Stimulated activated CD4-positive, alpha-beta T cell treated with anti-CD3 and anti-CD28 coated beads, Interleukin-4, amount 100 ng/mL, for 48 hours (primary cell): ENCODE measurements at places on chromosomes 16 and 17.

- no peak for DNase-seq
Measured at GRCh38 chr17:19755821-19756510, 7.9 kb upstream of the ALDH3A1 start.

DNA sequence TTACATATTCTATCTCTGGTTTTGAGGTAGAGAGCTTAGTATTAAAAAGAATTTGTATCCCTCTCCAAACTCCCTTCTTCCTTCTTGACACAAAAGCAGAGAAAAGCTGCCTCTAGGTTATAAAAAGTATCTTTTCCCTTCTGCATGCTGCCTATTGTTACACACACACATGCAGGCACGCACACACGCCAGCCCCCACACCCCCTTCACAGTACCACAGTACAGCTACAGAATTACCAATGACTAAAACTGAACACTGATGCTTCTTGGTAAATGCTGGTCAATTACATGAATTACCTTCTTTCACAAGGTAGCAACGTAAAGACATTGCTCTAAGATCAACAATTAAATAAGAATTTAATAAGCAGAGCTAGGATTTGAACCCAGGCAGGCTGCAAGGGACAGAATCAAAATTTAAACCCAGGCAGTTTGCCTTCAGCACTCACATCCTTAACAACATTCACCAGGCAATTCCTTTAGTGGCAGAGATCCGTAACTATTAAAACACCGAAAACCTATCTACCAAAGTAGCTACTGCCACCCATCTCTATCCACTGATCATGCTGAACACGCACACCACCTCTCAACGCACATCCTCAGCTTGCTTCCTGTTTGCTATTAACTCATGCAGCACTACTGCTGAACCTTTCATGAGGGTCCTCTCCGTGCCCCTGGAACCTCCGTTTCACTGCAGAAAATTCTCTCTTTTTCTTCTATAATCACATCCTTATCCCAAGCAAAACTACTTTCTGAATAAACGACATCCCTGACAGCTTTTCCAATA lies 37.8 kb downstream of the YWHAE start:
- DNase-seq, result peak; percentile 35

DNA sequence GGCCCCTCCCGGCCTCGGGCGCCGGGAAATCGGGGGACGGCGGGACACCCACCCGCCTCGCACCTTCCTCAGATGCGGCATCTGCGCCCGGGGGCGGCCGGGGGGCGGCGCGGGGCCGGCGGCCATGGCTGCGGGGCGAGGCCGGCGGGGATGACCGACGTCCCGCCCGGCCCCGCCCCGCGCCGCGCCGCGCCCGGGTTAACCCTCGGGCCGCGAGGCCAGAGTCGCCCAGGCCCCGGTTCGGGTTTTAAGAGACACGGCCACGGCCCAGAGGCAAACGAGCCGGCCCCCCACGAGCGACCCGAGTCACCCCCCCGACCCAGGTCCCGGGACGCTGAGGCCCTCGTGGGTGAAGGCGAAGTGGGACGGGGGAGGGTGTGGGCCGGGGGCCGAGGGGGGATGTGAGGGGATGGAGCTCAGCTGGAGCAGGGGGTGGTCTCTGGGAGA lies at the start of gene RGS11:
RGS11 (minus strand) TSS at position 159 of the 447 bp plus-strand sequence; CDS start at position 126, 33 bp downstream.
- no peak for DNase-seq

GRCh38 chr17:33521784-33522183 lies 228.7 kb upstream of the ASIC2 start:
- no peak for DNase-seq

- DNase-seq, result no peak
Measured at GRCh38 chr16:57755726-57756423, 20.3 kb downstream of the KATNB1 start.

- DNase-seq, result no peak
Measured at GRCh38 chr16:74892574-74893461, 92.1 kb downstream of the WDR59 start.

DNA sequence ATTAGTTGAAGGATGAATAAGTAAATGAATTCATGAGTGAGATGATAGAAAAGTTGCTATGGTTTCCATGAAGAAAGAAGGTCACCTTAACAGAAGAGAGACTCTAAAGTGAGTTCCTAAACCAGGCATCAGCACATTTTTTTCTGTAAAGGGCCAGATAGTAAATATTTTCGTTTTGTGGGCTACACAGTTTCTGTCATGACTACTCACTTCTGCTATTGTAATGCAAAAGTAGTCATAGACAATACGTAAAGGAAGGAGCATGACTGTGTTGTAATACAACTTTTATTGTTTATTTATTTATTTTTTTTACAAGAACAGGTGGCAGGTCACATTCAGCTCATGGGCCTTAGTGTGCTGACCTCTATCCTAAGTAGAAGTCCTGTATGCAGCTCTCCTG lies 426.1 kb upstream of the DYNLRB2 start:
- no peak for DNase-seq

- no peak for DNase-seq
Measured at GRCh38 chr16:73067671-73068540, 20.0 kb upstream of the ZFHX3 start.

- no peak for DNase-seq
Measured at GRCh38 chr16:280005-280460, 358 bp upstream of the ARHGDIG start.

- DNase-seq, result no peak
Measured at GRCh38 chr16:85395207-85395912, 217.8 kb upstream of the GSE1 start.

DNA sequence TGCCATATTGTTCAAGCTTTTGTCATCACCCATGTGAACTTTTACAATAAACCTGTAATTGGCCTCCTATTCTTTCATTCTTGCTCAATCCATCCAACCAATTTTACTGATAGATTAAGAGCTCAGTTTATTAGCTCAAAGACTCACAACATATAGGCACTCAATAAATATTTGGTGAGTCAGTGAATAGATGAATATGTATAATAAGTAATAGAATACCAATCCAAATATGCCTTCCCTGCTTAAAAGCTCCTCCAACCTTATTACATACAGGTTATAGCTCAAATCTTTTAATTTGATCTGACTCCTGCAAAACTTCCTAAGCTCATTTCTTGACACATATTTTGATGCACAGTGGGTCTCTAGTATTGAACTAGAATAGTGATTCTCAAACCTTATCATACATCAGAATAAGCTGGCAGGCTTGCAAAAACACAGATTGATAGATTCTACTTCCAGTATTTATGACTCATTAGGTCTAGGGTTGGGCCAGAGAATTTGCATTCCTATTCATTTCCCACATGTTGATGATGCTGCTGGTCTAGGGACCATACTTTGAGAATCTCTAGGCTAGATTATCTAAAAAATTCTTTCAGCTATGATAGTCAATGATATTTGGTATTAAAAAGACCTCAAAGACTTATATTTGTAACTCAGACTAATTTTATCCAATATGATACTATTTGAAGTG lies 114.4 kb downstream of the PCTP start:
- DNase-seq, result no peak

DNA sequence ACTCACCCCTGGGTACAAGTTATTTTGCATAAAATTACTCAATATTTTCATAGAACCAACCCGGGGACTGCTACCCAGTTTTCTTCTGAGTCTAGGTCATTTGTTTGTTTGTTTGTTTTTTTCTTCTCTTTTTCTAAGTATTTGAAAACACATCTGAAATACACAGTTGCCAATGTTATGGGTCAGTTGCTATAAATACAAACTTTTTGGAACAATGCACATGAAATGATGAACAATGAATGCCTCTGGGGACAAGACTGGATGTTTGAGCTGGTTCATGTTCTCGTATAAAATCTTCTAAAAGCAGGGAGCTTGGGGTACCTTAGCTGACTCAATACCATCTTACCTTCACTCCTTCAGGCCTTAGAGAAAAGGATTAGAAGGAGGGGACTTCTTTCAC lies 30.5 kb downstream of the TMEM238L start:
- DNase-seq, result no peak

DNA sequence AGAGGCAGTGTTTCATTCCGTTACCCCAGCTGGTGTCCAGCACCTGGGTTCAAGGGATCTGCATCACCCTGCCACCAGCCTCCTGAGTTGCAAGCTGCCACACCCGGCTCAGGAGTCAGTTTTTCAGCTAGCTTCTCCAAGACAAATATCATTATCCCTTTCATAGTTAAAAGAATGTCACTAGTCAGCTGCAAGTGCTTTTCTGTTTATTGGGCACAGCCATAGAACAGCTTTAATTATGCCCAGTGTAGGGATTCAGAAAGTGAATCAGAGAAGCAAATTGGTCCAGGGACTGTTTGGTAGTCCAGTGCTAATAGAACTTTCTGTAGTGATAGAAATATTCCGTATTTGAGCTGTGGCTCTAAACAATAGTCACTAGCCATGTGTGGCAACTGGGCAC lies 2.9 kb upstream of the AOC3 start:
- no peak for DNase-seq

GRCh38 chr17:2500446-2500845 lies 11.2 kb downstream of the METTL16 start:
- no peak for DNase-seq

- no peak for DNase-seq
Measured at GRCh38 chr17:47717979-47718621, 14.9 kb upstream of the TBX21 start.

- DNase-seq, result peak; percentile 33
Measured at GRCh38 chr17:82668631-82669099, 20.4 kb upstream of the WDR45B start.

GRCh38 chr17:81365148-81365600 lies 30.1 kb upstream of the BAHCC1 start:
- no peak for DNase-seq

DNA sequence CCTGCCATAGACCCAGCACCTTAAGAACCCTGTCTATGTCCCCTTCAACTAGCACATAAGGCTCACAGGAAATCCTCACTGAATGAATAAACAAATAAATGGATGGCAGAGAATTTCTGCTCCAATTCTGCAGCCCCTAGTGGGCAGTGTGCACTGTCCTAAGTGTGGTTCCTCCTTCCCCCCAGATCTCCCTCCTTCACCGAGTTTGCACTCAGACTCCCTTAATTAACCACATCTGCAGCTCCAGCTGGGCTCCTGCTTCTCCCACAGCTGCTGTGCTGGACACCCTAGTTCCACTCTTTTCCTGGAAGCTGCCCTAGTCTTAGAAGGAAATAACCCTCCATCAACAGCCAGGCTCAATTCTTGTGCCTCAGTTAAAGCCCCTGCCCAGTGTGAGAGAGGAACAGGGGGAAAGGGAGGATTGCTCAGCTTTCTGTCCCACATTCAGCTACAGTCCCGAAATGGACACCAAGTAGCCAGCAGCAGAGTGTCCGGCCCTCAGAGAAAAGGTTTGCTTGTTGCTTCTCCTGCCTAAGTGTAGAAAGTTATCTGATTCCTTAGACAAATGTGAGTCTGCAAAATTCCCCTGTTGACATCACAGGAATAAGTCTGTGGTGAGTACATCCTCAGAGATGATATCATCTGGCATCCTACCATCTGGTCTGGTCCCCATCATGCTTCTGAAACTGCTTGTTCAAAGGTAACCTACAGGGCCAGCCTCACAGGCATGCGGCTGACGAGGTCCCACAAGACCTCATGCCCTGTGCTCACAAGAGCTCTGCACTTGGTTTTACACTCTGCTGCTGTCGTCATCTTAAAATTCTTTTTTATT lies 12.3 kb downstream of the LRRC3C start:
- DNase-seq, result peak; percentile 34

GRCh38 chr17:82228842-82229697 lies at the start of gene SLC16A3:
TSS of gene SLC16A3 (plus strand) at chr17:82229042. CDS start at chr17:82236009, 6,967 bp downstream.
- no peak for DNase-seq

GRCh38 chr16:69318177-69318910 lies 7.2 kb downstream of the VPS4A start:
- no peak for DNase-seq

- peak; percentile 28 for DNase-seq
Measured at GRCh38 chr17:66310528-66311148, 8.2 kb downstream of the PRKCA start.

- DNase-seq, result peak; percentile 96
Measured at GRCh38 chr16:75622761-75623605, at the start of gene ADAT1. TSS of gene ADAT1 (minus strand) at chr16:75623281. CDS start at chr16:75620799, 2,482 bp downstream.

- no peak for DNase-seq
Measured at GRCh38 chr17:69651921-69652320, 237.4 kb downstream of the MAP2K6 start.

DNA sequence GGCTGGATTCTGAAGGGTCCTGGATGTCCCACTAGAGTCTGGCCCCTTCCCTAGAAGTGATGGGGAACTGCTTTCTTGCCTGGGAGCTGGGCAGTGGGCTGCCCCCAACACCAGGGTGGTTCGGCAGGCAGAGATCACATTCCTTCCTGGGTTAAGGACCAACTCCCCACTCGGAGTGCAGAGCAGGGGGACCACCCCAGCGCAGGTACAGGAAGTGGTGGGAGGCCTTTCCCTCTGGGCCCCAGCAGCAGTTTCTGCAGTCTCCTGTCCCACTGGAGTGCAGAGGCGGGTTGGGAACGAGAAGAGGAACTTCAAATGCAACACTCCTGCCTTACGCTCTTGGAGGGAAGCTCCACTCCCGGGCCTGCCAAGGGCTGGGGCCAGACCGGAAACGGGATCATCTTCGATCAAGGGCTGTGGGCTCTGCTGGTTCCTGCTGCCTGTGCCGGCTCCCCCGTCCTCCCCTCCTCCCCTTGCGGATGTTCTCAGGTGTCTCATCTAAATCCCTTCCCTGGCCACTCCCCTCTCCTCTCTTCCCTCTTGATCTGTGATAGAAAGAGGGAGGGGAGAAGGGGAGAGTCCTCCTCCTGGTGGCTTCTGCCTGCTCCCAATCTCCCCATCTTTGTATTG lies 9.0 kb upstream of the NGFR start:
- DNase-seq, result no peak

GRCh38 chr16:68074850-68075555 lies 10.2 kb upstream of the NFATC3 start:
- no peak for DNase-seq

DNA sequence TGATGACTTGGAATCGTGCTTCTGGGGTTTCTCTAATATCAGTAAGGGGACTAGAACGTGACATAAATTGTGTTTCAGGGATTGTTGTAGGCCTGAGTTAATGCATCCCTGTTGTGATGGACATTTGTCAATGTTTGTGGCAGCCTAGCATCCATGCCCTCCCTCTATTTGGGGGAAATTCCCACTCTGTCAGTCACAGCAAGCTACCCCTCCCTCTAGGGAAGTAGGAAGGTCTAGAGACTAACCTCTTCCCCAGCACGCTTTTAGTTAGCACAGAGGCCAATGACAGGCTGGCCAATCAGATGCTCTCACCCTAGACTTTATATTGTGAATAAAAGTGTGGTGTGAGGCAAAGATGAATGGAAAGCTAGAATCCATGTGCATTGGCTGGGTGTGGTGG lies 32.4 kb upstream of the NF1 start:
- DNase-seq, result no peak

DNA sequence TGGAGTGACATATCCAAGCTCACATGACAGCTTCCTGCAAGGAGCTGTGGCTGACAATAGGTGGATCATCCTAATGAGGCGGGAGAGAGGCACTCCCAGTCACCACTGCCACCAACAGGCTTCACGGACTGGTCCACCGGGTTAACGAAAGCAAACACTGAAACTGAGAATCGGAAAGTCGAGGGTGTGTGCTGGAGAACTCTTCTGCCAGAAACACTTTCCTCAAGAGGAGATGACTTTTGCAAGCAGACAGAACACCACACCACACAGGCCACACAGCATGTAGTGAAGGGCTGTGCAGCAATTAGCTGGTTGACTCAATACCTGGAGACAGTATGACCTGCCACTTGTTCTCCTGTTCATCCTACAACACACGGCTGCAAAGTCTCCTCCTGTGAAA lies 53.0 kb upstream of the DNAJA2 start:
- no peak for DNase-seq
